ENCODE measurements at places on chromosomes 5 and 9.

- no peak for DNase-seq
Measured at GRCh38 chr5:91118354-91118753, 264.8 kb downstream of the ARRDC3 start.

- DNase-seq: no peak
Measured at GRCh38 chr5:141692533-141692888, 10.5 kb upstream of the ARAP3 start.

DNA sequence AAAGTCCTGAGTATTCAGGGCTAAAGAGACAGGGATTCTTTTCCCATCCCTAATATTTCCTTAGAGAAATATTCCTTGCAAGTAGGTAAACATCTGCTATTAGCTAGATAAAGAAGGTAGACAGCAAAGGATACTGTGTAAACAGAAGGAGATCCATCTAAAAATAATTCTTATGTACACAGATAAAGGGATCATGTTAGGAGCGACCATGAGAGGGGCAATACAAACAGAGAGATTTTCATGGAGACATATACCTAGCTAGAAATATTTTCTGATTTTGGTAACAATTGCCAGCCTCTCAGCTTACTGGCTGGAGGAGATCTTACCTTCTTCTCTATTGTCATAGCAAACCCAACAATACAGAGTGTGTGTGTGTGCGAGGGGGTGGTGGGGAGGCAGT, 184.6 kb upstream of the DMAC1 start:
- DNase-seq: no peak

GRCh38 chr5:169442403-169442874, 141.1 kb upstream of the SPDL1 start:
- DNase-seq: no peak
